Stimulated activated CD4-positive, alpha-beta T cell treated with anti-CD3 and anti-CD28 coated beads, Interleukin-1b, Interleukin-23, amount 100 ng/mL, for 4 hours (primary cell): ENCODE measurements at places on chromosomes 13 and 19.

- DNase-seq, result no peak
Measured at GRCh38 chr19:35592226-35592625, 6.3 kb downstream of the PMIS2 start.

- DNase-seq, result no peak
Measured at GRCh38 chr19:15588265-15588664, 26.8 kb upstream of the CYP4F8 start.

DNA sequence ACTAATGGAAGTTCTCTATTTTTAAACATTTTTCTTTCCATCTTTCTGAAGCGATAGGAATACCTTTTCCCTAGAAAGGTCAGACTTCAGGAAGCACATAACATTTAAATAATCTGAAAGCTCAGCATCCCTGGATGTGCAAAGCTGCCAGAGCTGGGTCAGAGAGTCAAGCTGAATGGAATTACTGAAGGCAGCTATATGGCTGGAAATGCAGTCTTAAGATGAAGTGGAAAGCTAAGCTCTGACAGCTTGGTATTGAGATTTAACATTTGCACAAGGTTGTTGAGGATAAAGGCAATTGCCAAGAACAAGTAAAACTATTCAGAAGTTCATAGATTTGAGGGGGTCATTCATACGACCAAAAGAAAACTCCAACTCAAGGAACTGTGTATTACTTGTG lies 28.8 kb downstream of the HTR2A start:
- no peak for DNase-seq

DNA sequence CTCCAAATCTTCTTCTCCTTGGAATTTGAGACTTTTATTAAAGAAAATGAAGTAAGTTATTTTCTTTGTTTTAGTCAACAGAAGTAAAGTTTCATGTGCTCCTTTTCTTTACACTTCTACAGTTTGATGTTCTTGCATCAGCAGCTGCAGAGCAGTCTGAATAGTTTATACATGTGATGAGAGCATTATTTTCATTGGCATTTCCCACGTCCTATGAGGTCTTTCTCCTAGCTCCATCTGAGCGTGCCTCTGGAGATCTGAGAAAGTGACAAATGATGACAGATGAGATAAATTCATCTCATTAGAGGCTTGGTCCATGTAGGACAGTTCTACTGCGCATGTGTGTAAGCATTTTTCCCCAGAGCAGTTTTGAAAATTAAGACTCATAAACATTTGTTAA lies 1290.0 kb downstream of the UQCRFS1 start:
- no peak for DNase-seq

DNA sequence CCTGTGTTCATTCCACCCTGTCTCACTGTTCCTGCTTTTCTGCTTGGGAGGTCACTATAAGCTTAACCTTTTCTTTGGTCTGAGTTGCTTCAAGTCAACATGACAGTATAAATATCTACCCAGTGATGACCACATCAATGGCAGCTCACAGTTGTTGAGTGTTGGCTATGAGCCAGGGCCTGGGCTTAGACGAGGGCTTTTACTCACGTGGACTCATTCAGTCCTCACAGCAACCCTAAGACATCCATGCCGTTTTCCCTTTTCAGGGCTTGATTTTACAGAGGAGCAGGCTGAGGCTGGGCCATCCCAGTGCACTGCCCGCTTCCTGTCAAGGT lies 10.2 kb upstream of the CCDC97 start:
- no peak for DNase-seq

DNA sequence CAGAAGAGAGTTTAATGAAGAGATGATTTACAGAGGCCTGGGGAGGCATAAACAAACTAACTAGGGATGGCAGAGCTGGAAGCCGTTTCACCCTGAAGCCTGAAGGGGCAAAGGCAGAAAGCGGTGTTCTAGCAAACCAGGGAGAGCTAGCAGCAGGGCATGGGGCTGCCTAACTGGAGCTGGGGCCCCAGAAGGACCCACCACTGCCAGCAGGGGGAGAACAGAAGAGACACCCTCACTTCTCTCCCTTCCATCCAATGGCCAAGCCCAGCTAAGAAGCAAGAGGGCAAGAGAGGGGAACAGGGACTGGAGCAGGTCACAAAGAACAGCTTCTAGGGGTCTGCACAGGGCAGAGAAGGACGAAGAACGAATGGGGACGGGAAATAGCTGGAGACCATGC lies 195.5 kb downstream of the KATNAL1 start:
- no peak for DNase-seq
